ENCODE measurements at places on chromosomes 16 and 17.

DNA sequence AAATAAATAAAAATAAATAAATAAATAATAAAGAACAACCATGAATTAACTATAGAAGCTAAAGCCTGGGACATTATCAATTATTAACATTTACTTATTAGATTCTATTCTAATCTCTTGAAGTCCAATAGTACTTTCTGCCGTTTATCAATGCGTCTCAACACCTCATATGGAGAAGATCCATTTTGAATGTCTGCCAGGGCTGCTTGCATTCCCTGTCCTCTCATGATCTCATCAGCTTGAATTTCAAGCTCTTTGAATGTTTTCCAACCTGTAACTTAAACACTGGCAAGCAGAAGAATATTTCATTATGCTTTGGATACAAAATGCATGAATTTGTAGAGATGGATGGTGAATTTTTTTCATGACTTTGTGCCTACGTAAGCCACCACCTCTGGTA, 191.9 kb upstream of the ANKFN1 start:
- no peak for DNase-seq

- DNase-seq, result no peak
These were observed 30.4 kb downstream of the ERN1 start for GRCh38 chr17:64099543-64099942.

GRCh38 chr16:65545413-65545956, 423.6 kb upstream of the CDH11 start:
- DNase-seq, result no peak

GRCh38 chr17:17837380-17837821, 615 bp upstream of the SREBF1 start:
- DNase-seq, result peak; percentile 57

DNA sequence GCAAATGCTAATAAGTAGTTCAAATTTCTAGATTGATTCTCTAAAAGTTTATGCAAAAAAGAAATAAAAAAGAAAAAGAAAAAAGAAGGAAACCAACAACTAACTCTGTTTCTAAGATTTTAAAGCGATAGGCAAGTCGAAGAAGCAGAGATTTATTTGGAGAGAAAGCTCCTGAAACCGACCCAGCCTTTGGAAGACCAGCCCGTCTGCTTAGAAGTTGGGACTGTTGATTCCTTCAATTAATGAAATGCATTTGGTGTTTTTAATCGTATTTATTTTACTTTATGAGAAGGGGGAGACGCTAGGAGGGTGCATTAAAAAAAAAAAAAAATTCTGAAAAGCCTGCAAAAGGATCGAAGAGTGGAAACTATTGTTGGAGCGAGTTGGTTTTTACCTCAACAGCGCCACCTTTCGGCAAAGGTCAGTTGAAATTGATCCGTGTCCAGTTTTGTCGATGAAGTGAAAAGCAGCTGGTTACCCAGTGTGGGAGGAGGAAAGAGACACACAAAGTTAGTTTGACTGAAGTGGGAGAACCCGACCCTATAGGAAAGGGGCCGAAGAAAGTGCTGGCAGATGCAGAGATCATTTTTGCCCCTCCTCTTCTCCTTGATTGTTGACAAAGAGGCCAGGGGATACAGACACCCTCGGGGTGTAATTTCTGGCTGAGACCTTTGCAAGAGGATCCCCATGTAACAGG, 1.5 kb upstream of the MAF start:
- DNase-seq, result peak; percentile 68

DNA sequence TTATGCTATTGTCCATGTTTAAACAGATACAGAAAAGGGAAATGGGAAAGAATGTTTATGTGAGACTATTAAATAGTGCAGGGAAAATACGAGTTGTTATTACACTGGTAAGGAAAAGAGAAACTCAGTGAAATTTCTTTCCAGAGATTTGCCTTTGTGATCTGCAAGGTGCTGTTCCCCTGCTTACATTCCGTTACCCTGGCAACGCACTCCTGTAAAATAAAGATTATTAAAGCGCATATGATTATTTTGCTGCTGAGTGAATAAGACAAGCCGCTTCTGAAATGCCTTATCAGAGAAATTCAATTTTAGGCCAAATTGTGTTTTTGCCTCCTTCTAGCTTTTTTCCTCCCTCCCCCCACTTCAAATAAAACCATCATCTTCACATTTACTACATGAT, 328.6 kb upstream of the PMFBP1 start:
- DNase-seq, result no peak

DNA sequence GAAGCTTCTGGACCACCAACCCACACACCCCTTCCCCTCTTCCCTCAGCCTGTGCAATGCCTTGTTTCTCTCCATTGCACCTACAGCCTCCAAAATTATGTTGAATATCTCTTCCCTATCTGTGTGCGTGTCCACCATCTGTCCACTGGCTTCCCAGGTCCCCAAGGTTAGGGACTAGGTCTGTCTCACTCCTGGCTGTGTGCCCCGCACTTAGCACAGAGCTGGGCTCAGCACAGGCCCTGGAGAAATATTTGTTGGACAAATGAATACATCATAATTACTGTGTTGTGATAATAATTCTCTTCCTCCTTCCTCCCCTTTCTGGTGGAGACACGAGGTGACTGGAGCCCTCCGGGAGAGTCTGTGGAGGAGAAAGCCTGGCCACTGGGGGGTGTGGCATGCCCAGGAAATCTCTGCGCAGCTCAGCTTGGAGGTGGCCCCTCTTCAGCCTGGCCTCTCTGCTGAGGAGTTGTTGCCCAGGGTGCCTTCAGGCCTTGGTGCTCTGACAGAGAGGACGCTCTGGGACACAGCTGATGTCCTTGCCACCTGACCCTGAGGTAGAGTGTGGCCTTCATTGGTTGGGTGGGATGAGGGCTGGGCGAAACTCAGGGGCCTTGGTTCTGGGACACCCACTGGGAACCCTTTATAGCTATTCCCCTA, 3.3 kb upstream of the BRD7 start:
- DNase-seq, result peak; percentile 68

DNA sequence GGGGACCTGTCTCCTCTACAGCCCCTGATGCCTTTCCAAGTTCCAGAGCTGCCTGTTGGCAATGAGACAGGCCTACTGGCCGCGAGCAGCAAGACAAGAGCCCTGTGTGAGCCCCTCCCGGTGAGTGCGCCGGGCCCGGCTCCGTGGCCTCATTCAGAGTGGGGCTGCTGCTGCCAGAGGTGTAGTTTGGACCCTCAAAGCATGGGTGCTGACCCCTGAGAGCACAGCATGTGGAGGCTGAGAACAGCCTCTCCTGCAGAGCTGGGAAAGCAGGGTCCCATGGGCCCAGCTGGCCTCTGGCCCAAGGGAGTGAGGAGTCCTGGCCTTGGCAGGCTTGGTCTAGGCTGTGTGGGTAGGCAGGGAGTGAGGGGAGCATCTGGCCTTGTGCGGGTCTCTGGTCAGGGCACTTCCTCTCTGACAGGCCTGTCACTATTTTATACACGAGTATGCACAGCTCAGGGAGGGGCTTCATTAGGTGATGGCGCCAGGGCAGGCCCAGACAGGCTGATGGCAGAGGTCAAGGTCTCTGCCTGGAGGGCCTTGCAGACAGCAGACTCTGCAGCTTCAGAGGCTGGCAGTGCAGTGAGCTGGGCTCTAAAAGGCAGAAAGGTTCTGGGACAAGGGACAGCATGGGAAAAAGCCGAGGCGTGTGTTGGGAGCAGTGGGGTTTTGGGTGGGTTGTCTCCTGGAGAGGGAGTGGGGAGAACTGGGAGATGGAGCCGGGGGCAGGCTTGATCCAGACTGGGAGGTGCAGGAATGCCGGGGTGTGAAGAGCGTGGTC, 43.4 kb downstream of the ADCY7 start:
- DNase-seq, result no peak

DNA sequence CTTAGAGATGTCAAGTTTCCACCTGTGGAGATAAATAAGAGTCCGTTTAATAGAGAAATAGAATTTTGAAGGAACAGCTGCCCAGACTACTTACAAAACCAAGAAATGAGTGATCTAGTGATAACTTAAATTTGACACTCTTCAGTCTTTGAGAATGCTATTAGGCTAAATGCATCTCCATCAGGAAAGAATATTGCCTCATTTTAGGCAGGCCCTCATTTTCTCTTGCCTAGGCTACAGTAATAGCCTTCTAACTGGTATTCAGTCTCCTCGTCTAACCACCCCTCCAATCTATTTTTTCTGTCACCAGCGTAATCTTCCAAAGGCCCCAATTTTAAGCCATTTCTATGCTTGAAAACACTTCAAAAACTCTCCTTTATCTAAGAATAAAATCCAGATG, 537.8 kb upstream of the CA10 start:
- no peak for DNase-seq

DNA sequence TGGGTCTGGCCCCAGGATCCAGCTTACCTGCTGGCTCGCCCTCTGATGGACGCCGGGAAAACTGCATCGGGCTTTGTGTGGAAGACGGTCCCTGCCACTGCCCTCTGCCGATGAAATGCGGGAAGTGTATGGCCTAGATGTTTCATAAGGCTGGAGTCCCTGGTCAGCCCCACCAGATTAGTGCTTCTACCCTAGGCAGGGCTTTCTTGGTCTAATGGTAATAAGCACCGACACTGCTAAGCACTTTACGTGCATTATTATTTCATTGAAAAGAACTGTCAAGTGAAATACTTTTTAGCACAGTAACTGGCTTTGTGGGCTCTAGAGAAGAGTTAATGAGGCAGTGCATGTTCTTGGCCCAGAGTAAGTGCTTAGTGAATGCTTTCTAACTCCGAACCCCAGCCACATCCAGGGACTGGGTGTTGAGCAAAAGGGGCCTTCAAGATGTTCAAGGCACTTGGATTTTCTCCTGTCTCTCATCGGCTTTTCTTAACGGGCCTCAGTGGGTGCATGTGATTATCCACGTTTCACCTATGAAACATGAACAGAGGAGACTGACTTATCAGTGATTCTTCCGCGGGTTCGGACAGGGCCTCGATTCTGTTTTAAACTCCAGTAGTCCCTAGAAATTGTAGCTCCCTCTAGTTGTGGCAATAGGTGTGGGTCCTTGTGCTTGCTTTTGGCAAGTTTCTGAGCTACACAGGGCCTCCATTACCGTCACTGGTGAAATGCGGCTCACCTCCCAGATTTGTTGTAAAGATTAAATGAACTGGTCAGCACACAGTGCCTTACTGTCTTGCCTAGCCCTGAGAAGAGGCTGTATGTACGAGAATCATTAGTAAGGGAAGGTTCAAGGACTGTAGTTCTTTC, 6.6 kb downstream of the TRAF4 start:
- peak; percentile 89 for DNase-seq

GRCh38 chr16:23145608-23146007, 3.6 kb downstream of the USP31 start:
- DNase-seq, result peak; percentile 8

- no peak for DNase-seq
These were observed 309 bp downstream of the DNAH2 start for GRCh38 chr17:7717756-7718350.

DNA sequence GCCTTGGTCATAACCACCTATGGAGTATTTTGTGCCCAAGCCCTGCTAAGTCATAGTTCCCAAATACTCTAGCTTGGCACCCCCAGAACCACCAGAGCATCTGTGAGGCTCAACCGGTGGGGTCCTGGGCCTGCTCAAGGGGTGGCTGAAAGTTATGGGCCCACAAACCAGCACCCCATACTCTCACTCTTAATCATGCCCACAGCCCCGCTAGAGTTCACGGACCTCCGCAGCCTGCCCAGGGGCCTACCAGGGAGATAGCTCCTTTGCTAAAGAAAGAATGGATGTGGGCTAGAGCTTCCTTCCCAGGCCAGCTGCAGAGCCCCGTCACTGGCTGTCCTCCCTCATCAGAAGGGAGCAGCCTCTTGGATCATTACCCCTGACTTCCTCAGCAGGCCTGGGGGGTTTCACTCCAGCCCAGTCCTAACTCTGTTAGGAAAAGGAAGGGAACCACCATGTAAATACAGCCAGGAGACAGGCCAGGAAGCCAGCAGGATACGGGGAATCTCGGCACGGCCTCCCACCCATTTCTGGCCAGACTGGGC, 1.4 kb downstream of the GIT1 start:
- no peak for DNase-seq

- no peak for DNase-seq
These were observed 2.4 kb downstream of the THRA start for GRCh38 chr17:40064971-40065768.

DNA sequence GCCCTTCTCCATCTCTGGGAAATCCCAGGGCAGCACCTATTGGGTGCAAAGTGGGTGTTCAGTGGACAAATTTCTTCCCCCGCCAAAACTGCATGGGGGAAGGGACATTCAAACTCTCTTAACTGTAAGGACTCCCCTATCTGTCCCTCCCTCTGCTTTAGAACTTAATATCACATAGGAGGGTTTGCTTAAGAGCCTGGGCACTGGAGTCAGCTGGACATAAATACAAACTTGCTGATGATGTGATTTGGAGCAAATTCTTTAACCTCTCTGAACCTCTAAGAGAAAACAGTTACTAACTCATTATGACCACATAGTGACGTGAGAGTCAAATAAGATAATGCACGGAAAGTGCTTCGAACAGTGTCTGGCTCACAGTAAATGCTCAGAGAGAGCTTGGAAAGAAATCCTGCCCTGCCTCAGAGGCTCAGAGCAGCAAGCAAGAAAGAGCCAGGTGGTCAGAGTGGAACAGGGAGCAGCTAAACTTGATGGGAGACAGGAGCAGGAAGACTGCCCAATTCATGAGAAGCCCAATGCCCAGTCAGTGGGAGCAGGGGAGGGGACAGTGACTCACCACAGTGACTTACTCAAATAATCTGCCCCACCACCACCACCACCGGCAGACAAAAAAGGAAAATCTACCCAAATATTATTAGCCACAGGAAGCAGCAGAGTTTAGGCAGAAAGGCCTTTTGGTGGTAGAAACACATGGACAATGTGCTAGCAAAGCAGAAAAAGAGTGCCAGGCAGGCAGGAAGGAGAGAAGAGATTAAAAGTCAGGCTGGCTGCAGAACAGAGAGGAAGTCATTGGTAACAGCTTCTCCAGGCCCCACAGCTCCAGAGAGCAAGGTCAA, 23.9 kb upstream of the CCL1 start:
- no peak for DNase-seq

GRCh38 chr17:81090361-81091136, 55.6 kb downstream of the BAIAP2 start:
- DNase-seq, result peak; percentile 87

- no peak for DNase-seq
These were observed 174.2 kb downstream of the CYLD start for GRCh38 chr16:50916040-50916439.

DNA sequence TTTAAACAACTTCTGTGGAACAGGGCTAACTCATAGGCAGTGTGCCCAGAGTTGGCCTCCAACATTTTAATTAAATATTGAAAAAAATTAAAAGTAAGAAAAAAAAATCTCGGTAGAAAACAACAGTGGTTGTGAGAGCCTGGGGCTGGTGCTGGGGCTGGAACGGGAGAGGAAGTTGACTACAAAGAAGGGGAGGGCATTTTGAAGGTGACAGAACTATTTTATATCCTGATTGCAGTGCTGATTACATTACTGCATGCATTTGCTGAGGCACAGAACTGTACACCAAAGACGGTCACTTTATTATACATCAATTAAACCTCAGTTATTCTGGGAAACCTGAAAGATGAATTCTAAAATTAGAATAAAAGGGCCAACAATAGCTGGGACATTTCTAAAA, 142.5 kb downstream of the PARN start:
- no peak for DNase-seq

- DNase-seq, result no peak
These were observed 66.7 kb downstream of the FTO start for GRCh38 chr16:53770641-53771040.

- DNase-seq, result no peak
These were observed 191.0 kb downstream of the TANC2 start for GRCh38 chr17:63156986-63157385.
